DMS153 (cell line): ENCODE measurements at places on chromosomes 4 and X.

GRCh38 chr4:70706516-70706915 lies 15.2 kb upstream of the RUFY3 start:
- no peak for DNase-seq

DNA sequence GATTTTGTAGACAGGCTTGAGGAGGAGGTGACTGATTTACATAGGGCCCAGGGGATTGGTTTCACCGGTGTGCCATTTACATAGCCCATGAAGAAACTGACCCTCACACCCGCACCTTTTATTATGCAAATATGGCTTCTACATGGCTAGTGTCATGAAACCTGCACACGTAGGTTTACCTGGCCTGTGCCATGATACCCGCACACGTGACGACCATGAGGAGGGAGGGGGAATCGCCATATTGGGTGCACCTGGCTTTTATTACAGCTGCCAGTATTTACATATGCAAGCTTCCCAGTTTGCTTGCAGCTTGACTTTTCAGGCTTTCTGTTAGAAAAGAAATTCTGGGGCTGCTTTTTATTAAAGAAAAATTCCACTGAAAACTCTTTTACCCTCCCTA lies 359.7 kb downstream of the ADAM29 start:
- peak; percentile 68 for DNase-seq

DNA sequence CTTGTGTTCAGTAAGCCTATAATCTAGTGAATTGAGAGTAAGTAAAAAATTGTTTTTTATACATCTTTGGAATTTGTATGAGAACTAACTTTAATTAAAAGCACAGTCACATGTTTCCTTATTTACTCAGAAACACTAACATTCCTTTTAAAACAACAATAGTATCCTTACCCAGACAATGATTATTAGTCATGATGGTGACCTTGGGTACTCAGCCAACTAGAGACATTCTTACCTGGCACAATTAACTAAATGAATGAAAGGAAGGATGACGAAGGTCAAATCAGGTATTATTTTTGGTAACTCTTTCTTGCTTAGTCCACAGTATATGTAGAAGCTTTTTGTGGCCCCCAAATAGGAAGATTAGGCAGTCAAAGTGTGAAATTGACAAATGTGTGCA lies 901.0 kb downstream of the FAT4 start:
- no peak for DNase-seq

- no peak for DNase-seq
Measured at GRCh38 chr4:184357165-184357564, 117.2 kb downstream of the IRF2 start.

- DNase-seq = no peak
Measured at GRCh38 chr4:133081246-133081645, 67.8 kb upstream of the PCDH10 start.

GRCh38 chr4:15506464-15506863 lies 36.8 kb downstream of the CC2D2A start:
- DNase-seq = no peak

GRCh38 chr4:86032476-86033022 lies 327.3 kb downstream of the MAPK10 start:
- DNase-seq = no peak

- DNase-seq = no peak
Measured at GRCh38 chr4:135269125-135269890, 1067.7 kb upstream of the PABPC4L start.

DNA sequence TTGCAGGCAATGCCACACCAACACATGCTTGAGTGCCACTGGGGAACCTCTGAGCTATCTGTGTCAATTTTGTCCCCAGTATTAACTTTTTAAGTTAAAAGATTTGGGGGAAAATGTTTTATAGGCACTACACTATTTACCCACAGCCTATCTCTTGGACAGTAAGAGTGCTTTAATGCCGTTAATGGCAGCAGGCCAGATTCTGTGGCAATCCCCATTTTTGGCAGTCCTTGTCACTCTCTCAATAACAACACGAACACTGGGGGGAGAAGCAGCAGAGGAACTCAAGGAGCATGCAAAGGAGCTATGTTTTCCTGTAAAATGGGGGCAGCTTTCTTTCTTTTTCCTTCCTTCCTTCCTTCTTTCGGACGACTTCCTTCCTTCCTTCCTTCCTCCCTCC lies 168.6 kb downstream of the NSUN7 start:
- DNase-seq = no peak

GRCh38 chrX:82658492-82658891 lies 849.6 kb upstream of the POU3F4 start:
- DNase-seq = peak; percentile 58

DNA sequence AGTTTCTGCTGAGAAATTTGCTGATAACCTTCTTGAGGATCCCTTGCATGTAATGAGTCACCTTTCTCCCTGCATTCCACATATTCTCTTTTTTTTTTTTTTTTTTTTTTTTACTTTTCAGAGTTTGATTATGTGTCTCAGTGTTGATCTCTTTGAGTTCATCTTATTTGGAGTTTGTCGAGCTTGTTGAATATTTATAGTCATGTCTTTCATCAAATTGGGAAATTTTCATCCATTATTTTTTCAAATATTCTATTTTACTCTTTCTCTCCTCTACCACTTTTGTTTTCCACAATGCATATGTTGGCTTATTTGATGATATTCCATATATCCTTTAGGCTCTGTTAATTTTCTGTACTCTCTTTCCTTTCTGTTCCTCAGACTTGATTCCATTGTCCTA lies 136.1 kb downstream of the MAD2L1 start:
- no peak for DNase-seq

- DNase-seq = no peak
Measured at GRCh38 chr4:128328106-128328505, 40.5 kb upstream of the PGRMC2 start.

- no peak for DNase-seq
Measured at GRCh38 chr4:14000091-14000814, 372.7 kb upstream of the BOD1L1 start.

DNA sequence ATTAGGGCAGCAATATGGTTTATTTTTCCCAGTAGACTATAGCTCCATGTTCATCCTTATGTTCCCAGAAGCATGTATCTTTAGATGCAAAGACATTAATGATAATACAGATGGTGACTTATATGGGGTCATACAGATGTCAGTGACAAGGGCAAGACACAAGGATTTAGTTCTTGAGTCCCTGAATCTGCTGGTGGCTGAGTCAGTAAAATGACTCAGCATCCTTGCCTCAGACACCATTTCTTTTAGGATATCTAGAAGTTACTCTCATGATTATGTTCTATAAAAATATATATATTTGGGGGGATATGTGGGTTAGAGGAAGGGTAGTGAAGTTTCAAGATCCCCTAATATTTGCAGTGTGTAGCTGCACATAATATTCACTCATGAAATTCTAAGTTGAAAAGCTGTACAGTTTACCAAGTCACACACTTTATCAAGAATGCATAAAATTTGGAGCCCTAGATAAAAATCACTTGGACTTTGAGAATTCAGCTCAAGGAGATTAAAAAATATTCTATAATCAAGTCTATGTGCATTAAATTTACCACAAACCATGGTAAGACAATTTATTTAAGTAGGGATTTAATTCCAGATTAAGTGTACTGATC lies 101.9 kb downstream of the LNX1 start:
- DNase-seq = no peak

DNA sequence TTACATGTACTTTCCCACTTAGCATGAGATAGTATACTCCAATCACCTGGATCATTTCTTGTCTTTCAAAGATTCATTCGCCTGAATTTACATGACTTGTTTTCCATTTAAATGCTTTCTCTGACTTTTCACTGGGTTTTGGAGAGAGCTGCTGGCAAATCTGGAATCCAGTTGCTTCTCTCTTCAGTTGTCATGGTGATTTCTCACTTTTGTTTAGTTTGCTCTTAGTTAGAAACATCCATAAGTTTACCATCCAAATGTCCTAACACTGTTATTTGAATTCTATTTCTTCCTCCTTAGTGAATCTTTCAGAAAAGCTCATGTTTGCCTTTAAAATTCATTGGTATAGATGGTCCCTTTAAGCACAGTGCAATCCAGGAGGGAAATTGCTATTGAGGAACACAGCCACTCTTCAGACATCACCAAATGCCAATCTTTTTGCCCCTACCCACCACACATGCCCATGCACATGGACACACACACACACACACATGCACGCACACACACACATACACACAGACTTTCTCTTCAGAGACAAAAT lies 51.7 kb downstream of the REELD1 start:
- DNase-seq = no peak

- DNase-seq = no peak
Measured at GRCh38 chr4:30922625-30923024, 202.5 kb downstream of the PCDH7 start.

- no peak for DNase-seq
Measured at GRCh38 chr4:145097331-145097820, 620 bp downstream of the ANAPC10 start.

- no peak for DNase-seq
Measured at GRCh38 chr4:154120690-154121345, 331.9 kb upstream of the SFRP2 start.

- no peak for DNase-seq
Measured at GRCh38 chrX:13254076-13254785, 65.6 kb downstream of the ATXN3L start.

DNA sequence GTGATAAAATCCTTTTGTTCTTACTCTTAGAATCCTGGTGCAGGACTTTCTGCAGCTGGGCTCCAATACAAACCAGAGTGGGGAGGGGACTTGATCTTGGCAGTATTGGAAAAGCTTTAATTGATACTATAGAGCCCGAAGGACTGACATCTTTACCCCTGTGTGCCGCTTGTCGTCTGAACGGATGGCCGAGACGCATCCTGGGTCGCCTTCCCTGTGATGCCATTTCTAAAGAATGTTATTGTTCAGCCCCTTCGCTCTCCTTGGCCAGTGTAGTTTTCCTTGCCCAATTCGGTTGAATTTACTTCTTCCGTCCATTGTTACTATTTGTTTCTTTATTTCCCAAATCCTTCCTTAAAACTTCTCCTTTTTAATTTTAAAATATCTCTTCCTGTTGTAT lies 80.9 kb downstream of the CLDN34 start:
- no peak for DNase-seq

- DNase-seq = no peak
Measured at GRCh38 chrX:68929332-68930150, 100.7 kb downstream of the EFNB1 start.

DNA sequence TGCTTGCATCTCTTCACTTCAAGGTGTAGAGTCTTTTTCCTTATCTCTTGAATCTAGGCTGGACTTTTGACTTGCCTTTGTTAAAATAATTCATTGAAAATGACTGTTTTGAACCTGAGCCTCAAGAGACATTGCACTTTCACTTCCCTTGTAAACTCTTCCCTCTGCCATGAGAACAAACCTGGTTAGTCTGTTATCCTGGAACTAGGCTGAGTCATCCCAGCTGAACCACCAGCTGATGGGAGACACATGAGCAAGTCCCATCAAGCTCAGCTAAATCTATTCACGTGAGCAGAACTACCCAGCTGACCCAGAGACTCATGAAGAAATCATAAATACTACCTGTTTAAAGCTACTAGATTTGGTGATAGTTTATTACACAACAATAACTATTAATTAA lies 202.3 kb upstream of the CENPE start:
- no peak for DNase-seq

GRCh38 chr4:86967073-86967472 lies 32.3 kb downstream of the AFF1 start:
- DNase-seq = no peak

GRCh38 chr4:14361084-14361483 lies 641.2 kb upstream of the CPEB2 start:
- no peak for DNase-seq

GRCh38 chr4:139782926-139783522 lies 117.4 kb downstream of the MGST2 start:
- DNase-seq = no peak

DNA sequence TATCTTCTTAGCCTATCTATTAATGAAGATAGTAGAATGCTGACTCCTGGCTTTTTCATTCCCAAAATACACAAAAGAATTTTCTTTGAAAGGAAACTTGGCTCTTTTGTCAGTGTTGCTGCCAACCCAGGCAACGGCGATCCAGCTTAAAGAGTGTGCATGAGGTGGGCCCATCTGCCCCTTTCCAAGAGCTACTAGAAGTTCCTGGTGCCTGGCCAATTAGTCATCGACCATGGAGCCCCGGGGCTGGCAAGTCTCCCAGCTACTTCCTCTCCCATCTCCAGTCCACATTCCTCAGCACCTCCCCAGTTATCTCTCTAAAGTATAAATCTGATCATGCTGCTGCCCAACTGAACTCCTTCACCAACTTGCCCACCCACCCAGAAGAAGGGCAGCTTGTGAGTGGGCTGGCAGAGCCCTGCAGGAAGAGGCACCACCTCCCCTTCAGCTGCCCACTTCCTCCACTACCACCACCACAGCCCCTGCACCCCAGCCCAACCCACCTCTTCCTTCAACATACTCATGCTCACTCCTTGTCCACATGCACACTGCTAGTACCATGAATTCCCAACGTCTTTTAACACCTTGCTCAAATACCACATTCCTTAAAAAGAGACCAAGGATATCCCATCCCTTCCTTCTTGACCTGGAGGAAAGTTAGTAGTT lies 158.2 kb upstream of the MAP3K15 start:
- DNase-seq = no peak

- DNase-seq = no peak
Measured at GRCh38 chr4:80840396-80840795, 190.1 kb upstream of the BMP3 start.

DNA sequence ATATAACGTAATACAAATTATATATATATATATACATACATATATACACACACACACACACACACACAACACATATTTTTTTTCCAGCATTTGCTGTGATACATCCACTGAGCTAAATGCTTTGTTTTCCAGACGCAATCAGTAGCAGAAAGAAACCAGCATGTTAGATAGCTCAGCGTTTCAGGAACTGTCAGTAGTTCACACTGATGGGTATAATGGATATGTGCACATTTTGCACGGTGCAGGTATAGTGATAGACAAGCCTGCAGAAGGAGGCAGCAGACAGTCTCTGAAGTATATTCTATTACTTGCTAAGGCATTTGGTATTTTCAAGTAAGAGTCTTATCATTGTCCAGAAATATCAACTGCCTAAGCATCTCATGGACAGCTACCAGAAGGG lies 741.6 kb upstream of the HS3ST1 start:
- no peak for DNase-seq
